ENCODE measurements at places on chromosomes 16 and 17.
A peak's percentile ranks its signal among the peaks of the same experiment; 100 is the strongest.

GRCh38 chr16:2487903-2488531, 13.1 kb downstream of the TBC1D24 start:
- no peak for DNase-seq

DNA sequence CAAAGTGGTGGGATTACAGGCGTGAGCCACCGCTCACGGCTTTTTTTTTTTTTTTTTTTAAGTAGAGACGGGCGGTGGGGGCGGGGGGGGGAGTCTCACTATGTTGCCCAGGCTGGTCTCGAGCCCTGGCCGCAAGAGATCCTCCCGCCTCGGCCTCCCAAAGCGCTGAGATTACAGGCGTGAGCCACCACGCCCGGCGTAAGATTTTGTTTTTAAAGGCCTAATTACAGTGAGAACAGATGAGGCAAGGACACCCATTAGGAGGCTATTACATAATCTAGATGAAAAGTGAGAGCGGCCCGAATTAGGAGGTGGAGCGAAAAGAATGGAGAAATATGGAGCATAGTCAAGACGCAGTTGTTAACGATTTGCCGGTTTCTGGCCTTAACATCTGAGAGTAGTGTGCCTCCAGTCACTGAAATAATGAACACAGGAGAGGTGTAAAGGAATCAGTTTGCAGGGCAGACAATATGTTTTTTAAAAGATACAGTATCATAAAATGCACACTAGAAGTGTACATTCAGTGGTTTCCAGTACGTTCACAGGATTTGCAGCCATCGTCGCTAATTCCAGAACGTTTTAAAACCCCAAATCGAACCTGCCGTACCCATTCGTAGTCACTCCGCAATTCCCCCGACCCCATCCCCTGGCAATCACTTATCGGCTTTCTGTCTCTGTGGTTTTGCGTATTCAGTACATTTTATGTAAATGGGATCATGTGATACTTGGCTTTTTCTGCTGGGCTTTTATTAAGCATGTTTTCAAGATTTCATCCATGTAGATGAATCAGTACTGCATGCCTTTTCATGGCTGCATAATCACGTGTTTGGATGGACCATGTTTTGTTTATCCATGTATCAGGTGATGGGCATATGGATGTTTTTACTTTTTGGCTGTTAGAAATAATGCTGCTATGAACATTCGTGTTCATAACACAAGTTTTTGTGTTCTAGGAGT, 1.4 kb upstream of the SLX4 start:
- no peak for DNase-seq

GRCh38 chr16:55933038-55933437, 57.9 kb upstream of the CES5A start:
- DNase-seq, result no peak

DNA sequence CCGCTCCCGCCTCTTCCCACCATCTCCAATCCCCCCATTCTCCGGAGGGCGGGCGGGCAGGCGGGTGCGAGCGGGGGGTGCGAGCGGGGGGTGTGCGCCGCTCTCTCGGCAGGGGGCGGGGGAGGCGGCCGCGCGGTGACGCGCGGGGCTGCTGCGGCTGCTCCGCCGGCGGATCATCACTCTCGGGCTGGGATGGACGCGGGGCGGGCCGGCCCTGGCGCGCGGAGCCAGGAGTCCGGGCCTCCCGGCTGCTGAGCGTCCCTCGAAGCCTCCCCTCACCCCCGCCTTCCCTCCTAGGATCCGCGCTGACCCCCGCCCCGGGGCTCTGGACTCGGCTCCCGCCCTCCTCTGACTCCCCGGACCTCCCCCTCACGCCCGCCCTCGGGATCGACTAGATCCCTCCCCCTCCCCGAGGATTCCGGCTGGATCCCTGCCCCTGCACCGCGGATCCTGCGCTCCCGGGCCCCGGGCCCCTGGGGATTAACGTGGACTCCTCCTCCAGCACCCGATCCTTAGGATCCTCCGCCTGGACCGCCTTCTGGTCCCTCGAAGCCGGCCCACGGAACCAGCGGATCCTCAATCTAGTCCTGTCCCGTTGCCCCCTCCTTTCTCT, 946 bp upstream of the TMEM256 start:
- DNase-seq, result no peak

DNA sequence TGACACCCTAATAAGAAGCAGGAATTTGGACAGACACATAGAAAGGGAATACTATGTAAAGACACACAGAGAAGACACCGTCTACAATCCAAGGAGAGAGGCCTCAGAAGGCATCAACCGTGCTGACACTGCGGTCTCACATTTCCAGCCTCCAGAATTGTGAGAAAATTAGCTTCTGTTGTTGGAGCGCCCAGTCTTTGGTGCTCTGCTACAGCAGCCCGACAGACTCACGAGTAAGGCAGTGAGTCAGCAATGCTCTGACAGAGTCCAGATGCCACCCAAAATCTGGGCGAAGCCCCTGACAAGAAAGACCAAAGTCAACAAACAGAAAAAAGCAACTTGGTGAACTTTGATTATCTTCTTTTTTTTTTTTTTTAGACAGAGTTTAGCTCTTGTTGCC, 32.5 kb upstream of the RAI1 start:
- no peak for DNase-seq

GRCh38 chr17:80725517-80725916, 180.9 kb downstream of the RPTOR start:
- no peak for DNase-seq

DNA sequence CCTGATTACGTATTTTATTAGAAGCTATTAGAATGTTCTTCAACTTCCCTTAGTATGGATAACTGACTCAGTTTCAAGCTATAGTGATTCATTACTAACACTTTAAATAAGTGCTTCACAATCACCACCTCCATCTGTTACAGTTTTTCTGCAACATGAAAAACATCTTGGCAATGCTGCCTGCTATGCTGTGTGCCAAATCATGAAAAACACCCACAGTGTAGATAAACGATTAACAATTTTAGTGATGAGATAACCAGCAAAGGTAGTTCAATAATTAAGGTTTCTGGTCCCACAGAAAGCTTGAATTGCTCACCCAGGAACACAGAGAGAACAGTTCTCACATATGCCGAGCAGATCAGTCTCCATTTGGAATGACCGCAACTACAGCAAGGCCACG, 51.4 kb upstream of the SLC25A19 start:
- DNase-seq, result no peak

DNA sequence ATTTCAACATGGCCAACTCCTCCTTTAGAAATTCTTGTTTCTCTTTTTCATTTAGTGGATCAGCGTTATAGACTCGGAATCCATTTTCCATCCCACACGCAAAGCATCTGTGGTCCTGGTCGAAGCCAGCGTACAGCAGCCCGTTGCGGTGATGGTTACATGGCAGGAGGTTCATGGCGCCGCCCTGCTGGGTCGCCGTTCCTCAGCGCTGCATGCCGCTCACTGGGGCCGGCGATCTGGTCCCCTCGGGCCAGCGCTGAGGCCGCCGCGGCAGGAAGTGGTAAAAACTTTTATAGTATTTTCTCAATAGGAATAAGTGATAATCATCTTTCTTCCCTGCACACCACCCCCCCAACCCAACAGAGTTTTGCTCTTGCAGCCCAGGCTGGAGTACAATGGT, 29.9 kb upstream of the RHOT1 start:
- DNase-seq, result no peak

DNA sequence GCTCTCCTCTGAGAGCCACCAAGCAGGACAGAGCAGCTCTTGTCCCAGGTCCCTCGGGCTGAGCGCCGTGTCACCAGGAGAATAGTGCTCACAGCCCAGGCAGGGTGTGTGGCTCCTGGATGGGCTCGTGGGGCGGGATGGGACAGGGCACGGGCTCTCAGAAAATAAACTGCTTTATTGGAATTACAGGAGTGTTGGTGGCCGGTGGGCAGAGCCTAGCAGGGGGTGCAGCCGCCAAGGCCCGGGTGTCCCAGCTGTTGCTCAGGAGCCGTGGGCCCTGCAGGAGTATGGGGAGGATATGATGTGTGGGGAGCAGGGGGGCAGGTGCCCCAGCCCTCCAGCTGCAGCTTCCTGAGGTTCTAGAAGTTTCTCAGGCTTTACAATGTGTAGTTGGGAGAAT, 17.1 kb downstream of the TELO2 start:
- DNase-seq, result no peak

DNA sequence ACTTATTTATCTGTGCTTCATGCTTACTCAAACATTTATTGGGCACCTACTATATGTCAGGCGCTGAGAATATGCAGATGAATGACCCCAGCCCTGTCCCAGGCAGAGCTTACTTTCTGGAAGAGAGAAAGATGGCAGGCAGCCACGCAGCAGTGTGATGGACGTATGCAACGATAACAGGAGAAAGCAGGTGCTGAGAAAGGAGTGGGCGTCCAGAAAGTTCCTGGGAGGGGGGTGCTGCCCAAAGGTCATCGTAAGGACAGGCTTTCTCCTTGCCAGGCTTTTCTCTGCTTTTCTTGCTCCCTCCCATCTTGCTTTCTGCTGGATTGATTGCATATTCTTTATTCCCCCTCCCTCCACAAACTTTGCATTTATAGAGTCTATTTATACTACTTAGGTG, 124.5 kb downstream of the GAS7 start:
- no peak for DNase-seq

GRCh38 chr17:21505819-21506815, 130.0 kb downstream of the KCNJ12 start:
- no peak for DNase-seq

DNA sequence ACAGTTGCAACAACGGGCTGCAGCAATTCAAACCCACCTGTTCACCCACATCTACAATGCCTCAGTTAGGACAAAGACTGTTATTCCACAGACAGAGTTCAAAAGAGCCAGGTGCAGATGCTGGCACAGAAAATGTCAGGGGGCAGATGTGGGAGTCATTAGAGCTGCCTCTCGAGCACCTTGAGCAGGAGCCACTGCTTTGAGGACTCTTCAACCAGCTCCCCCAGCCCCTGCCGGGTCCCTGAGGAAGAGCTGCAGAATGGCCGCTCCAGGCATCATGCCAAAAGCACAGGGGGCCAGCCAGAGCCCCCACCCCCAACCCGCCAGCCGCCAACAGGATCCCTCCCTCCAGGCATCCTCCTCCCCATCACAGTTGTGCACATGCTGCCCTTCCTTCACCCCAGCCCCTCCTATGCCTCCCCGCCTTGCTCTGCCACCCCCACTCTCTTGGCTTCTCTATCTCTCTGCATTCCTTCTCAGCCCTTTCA, 20.8 kb downstream of the C17orf67 start:
- no peak for DNase-seq

- no peak for DNase-seq
Observed at GRCh38 chr16:57966986-57967385, 3.9 kb downstream of the CNGB1 start.

DNA sequence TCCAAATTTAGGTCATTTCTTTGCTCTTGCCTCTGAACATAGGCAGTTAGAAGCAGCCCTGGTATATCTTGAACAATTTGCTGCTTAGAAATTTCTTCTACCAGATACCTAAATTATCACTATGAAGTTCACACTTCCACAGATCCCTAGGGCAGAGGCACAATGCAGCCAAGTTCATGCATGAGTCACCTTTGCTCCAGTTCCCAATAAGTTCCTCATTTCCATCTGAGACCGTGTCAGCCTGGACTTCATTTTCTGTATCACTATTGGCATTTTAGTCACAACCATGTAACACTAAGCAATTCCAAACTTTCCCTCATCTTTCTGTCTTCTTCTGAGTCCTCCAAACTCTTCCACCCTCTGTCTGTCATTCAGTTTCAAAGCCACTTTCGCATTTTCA, 45.0 kb downstream of the KCNJ16 start:
- no peak for DNase-seq

GRCh38 chr16:50067290-50067853, 1.6 kb downstream of the HEATR3 start:
- peak; percentile 12 for DNase-seq

- DNase-seq, result no peak
Observed at GRCh38 chr17:49846938-49847712, 744 bp downstream of the TAC4 start.

GRCh38 chr17:74198694-74199093, 4.8 kb upstream of the RPL38 start:
- no peak for DNase-seq

GRCh38 chr17:62760945-62761267, 47.2 kb downstream of the MARCHF10 start:
- no peak for DNase-seq

- no peak for DNase-seq
Observed at GRCh38 chr17:16913463-16913862, 58.5 kb downstream of the TNFRSF13B start.

DNA sequence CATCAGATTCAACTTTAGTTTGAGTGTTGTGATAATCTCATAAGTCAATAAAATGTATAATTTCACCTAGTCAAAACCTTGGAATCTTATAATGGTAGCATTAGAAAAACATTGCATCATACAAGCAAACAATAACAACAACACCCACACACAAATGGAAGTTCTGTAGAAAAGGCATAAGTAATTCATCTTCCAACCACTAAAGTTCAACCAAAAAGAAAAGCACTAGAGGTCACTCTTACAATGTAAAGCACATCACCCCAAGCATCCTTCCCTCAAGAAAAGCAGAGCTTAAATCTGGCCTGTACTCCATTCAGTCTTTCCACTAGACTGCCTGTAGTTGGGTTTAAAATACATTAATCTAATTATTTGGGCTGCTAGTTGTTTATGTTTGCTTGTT, 1.8 kb downstream of the CNTNAP4 start:
- no peak for DNase-seq

DNA sequence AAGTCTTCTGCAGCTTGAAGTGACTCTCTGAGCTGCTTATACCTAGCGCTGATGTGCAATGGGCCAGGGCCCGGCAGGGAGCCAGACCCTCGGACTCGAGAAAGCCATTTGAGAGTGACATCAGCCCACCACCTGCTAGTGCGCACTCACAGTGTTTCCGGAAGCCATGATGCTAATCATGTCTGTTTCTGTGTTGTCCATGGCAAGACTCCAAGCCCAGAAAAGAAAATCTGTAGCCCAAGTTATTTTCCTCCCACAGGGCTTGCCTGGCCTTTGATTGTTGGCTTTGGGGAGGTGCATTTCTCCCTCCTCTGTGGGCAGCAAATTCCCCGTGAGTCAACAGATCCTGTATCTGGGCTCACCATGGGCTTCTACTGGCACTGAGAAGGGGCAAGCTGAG, 1.8 kb upstream of the CDRT4 start:
- peak; percentile 96 for DNase-seq

- DNase-seq, result no peak
Observed at GRCh38 chr17:51238255-51238887, 21.5 kb downstream of the MBTD1 start.

DNA sequence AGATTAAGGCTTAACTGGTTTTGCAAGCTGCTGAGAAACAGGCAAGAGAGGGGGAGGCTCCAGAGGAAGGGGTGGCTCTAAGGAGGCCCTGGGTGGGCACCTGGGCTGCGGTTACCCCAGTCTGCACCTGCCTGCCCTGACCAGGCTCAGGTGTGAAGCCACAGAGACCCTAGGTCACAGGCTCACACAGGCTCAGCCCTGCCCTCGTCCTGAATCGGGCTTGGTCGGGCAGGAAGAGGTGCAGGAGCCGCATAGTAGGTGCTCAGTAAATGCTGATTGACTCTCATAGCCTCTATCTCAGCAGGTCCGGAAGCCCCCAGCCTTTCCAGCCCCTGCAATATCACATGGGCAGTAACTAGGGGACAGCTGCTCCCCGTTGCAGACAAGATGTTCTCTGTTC, 203.4 kb downstream of the GSG1L start:
- DNase-seq, result no peak

Data from smooth muscle cell of the brain vasculature (primary cell).